ENCODE measurements at places on chromosomes 6 and 20.

DNA sequence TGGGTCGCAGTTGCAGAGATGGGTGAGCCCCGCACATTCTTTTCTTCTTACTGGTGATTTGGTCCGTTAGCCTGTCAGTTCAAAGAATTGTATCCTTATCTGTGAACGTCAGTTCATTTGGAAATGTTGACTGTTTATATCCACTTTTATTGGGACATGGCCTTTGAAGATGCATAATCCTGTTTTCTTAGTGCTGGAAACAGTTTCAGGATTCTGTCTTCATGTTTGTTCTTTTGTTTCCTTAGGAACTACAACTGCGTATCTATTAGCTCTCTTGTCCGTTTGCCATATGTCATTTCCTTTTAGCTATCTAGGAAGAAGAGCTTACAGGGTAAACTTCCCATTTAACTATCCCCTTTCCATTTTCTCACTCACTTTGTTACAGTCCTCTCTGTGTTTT is 35.0 kb upstream of the TULP1 start:
- DNase-seq: no peak

GRCh38 chr6:12601881-12602280 is 114.7 kb upstream of the PHACTR1 start:
- DNase-seq: no peak

DNA sequence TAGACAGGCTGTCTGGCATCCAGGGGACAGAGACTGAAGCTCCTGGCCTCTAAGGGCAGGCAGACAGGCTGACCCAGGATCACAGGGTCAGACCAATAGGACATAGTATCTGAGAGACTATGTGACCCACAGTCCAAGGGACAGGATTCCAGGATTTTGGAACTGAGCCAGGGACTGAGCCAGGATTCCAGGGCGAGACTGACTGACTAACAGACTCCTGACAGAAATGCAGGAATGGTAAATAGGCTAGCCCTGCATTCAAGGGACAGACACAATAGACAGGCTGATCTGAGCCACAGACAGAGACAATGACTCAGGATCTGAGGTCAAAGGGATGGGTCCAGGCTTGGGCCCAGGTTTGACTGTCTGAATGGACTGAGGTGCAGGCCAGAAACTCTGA is 19.8 kb downstream of the XKR7 start:
- no peak for DNase-seq

- no peak for DNase-seq
Observed at GRCh38 chr6:52595796-52596130, 18.9 kb upstream of the TRAM2 start.
